Activated CD4-positive, alpha-beta T cell treated with anti-CD3 and anti-CD28 coated beads for 48 hours (primary cell): ENCODE measurements at places on chromosomes 7 and 10.
A peak's percentile ranks its signal among the peaks of the same experiment; 100 is the strongest.

- DNase-seq, result no peak
These were observed 56.8 kb downstream of the PARP12 start for GRCh38 chr7:140005754-140006503.

DNA sequence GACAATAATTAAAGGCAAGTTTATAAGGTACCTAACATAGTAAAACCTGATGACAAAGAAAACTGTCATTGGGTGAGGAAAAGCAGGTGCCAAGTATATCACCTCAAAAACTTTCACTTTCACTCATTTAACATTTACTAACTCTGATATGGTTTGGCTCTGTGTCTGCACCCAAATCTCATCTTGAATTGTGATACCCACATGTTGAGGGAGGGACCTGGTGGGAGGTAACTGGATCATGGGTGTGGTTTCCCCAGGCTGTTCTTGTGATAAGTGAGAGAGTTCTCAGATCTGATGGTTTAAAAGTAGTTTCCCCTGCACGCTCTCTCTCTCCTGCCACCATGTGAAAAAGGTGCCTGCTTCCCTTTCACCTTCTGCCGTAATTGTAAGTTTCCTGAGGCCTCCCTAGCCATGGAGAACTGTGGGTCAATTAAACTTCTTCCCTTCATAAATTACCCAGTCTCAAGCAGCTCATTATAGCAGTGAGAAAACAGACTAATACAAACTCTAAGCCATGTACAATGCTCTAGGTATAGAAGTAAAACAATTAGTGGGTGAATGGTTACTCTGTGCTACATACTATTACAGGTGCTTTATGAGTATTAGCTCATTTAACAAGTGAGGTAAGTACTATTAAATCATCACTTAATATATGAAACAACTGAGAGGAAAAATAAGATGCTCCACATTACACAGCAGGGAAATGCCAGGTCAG is 199.0 kb downstream of the CHCHD3 start:
- DNase-seq, result peak; percentile 49

DNA sequence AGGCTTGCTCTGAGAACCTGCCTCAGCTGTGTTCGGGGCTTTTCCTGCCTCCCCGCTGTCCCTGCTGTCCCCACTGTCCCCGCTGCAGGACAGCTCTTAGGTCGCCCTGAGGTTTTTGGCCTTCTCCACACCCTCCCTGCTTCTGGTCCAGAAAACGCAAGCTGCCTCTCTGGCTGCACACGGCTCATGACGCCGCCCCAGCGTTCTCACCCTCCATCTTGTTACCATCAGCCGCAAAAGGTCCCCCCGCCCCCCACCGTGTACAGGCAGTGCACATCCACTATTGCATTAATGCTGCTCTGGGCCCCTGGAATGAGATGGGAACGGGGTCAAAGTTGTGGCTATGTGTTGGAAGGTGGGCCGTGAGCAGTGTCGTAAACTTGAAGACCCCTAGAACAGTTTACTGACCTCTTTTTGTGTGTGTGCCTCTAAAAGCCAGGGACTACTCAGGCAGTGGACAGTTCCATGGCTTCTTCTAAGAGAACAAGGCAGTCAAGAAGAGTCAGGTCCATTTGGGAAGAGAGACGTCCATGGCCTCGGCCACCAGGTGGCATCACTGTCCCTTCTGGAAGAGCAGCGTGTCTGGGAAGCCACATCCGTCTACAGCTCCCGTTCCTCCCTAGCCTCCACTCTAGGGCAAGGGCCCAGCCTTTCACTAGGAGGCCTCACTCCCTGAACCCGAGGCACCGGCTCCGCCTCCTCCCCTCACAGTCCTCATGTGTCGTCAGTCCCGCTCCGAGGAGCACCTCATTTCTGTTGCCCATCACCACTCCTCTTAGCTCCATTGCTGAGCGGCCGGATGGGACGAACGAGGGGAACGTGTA is 38.5 kb upstream of the MKRN1 start:
- peak; percentile 83 for DNase-seq

DNA sequence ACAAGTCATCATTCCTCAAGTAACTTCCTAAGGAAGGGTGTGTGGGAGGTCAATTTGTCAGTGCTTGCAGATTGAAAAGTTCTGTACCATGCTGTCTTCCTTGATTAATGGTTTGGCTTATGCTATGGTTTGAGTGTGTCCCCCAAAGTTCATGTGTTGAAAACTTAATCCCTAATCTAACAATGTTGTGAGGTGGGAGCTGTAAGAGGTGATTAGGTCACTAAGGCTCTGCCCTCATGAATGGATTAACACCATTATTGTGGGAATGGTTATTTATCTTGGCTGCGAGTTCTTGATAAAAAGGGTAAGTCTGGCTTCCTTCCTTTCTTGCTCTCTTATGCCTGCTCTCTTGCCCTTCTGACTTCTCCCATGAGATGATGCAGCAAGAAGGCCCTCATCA is 29.3 kb upstream of the TMEM229A start:
- no peak for DNase-seq

DNA sequence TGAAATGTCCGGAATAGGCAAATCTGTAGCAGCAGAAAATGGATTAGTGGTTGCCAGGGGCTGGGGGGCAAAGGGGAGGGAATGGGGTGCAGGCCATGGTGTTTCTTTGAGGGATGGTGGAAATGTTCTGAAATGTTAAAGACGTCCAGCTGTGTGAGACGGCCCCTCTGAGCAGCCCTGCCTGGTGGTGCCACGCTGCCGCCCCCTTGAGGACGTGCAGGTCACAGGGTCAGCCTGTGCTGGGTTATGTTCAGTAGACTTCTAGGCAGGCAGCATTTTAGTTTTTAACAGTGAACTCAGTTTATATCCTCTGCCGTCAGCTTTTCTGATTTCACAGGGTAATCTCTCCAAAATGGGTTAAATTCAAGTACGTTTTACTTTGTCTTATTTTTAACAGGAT is 9.4 kb downstream of the NUB1 start:
- peak; percentile 72 for DNase-seq

- DNase-seq, result no peak
These were observed 304.1 kb downstream of the IPMK start for GRCh38 chr10:57963546-57963945.

- no peak for DNase-seq
These were observed 4.4 kb upstream of the ABHD11 start for GRCh38 chr7:73742753-73743641.

DNA sequence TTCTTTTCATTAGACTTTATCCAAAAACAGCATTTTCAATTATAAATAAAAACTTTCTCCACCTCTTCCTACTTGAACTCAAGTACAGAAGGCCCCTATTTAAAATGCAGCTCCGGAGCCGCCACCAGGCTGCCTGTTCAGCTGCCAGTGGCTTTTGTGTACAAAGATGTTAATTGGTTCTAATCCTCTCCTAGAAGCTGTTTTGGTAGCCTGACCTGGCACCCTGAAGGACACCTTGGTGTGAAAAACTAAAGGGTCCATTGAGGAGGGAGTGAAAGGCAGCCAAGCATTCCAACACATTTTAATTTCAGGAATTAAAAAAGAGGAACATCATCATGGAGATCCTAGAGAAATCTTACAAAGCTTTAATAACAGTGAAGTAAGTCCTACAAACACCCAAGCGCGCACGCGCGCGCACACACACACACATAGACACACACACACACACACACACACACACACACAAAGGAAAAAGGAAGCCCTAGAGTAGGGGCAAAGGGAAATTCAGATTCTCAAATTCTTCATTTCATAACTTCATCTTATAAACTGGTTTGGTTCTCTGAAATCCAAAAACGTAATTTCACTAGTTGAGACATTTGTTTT is 41.4 kb downstream of the VAX1 start:
- DNase-seq, result no peak

GRCh38 chr7:40572810-40573465 is 438.1 kb downstream of the SUGCT start:
- no peak for DNase-seq

DNA sequence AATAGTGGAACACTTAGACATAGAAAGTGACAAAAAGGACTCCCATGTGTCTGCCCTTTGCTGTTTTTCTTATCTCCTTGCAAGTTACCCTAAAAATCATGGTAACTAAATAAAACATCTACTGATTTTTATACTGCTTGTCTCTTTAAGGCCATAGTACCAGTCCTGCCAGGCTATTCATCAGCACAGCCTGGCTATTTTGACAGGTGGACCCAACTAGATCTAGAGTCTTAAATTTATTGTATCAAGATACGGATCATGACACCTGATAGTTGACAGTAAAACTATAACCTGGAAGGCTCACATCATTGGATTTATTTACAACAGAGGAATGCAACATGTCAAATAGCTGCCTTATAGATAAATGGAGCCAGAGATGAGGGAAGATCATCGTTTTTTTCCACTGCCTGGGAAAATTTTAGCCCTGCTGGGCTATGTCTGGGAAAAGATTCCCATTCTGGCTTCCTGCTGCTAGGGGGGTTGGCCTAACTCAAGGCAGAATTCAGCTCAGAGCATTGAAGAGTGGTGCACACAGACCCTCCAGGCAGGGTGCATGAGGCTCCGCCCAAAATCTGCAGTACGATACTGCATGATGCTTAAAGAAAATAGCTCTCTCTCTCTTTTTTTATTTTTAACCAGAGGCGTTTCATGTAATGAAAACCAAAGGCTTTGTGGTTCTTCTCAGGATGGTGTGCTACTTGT is 292.0 kb upstream of the FZD8 start:
- DNase-seq, result no peak

DNA sequence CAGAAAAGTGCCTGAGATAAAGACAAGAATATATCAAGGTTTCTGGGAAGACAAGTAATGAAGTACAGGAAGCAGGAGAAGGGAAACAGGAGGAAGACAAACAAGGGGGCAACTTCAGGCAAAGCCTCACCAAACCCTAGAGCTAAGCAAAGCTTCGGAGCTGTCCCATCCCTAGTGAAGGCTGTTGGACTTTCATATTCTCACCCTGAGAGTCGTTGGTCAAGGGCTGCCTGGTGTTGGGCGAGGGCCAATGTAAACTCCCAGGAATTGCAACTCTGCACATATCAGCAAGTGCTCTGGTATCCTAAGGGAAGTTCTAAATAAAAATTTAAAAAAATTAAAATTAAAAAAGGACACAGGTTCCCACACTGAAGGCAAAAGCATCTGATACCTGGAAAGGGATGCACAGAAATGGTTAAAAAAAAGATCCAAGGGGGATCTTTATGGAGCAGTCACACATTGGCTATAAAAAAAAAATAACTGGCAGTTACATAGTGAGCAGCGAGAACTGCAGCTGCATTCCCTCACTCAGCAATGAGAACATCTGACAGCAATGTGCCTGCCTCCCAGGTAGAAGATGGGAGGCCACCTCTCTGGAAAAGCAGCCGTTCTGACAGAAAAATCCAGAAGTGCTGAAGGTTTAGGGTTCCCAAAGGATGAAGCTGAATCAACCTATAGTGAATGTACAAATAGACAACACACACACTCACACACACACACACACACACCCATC is 304.7 kb downstream of the WDR11 start:
- no peak for DNase-seq

- DNase-seq, result no peak
These were observed 6.6 kb downstream of the AASS start for GRCh38 chr7:122137251-122138077.

DNA sequence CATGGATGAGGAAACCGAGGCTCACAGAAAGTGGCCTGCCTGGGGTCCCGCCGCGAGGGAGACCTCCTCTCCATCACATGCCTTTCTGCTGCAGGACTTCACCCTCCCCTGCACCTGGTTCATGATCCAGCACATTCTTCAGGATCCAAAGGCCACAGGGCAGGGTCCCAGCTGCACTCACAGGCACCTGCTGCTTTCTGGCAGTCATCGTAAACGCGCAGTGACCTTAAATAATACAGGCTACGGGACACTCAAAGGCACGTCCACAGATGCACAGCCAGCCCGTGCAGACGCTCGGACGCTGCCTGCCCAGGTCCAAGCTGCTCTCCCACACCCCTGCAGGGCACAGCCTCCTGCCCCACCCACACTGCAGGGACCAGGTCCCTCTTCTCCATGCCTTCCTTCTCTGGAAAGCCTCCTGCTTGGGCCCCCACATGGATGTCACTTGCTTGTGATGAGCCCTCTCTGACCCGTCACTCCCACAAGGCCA is 49.9 kb downstream of the CALML3 start:
- no peak for DNase-seq

- no peak for DNase-seq
These were observed at the start of gene RBP3 for GRCh38 chr10:47348138-47348651. Gene RBP3, plus strand, starts transcription at chr10:47348363. Its CDS starts 122 bp downstream, at chr10:47348485.

- no peak for DNase-seq
These were observed 35.2 kb upstream of the ITPRID1 start for GRCh38 chr7:31478721-31479120.

DNA sequence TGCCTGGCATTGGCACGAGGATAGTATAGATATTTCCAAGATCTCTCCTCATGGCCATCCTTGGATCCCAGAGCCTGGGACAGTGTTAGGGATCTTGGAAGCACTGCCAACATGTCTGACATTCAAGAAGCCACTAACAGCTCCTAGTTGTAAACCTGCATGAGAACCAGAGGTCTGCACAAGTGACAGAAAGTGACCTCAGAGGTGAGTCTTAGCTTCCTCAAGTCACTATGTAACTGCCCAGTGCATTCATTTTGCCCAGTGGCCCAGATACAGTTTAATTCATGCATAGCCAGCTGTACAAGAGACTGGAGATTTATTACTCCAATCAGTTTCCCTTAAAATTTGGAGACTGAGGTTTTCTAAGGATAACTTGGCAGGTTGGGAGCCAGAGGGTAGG is 16.7 kb downstream of the SUGCT start:
- no peak for DNase-seq

GRCh38 chr10:662223-662605 is 27.3 kb downstream of the DIP2C start:
- no peak for DNase-seq

GRCh38 chr10:111319866-111320265 is 243.0 kb downstream of the ADRA2A start:
- DNase-seq, result no peak

DNA sequence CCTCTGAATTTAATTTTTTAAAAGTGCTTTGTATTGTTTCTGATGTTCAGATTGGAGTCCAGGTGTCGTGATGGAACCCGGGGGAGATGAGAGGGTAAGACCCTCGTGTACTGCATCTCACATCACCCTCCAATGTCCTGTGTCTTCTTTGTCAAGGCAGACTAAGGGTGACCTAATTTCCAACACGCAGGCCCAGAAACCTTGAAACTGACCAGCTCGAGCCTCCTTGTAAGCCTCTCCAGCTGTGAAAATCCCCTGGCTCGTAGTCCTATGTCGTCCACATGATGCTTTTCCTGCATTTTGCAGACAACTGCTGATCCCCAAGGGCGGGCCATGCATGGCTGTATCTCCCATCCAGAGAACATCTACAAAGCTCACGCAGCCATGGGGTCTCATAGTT is 220.2 kb downstream of the ARHGAP12 start:
- no peak for DNase-seq
